Thymus (tissue), 14 donors: ENCODE measurements at places on chromosomes 7 and 10. TPM values are rescaled to one million over a fixed set of nuclear protein-coding genes. Genes with fewer than 3 reads are reported as not detected.

KCNIP2 gene
- 1.3 TPM for polyA plus RNA-seq

TRIM50 gene
- polyA plus RNA-seq: 0.21 TPM

RPEL1 gene
- 0.02 TPM for polyA plus RNA-seq

PLXNA4 gene
- polyA plus RNA-seq: 0.21 TPM

RAMP3 gene
- 23.8 TPM for polyA plus RNA-seq

PTER gene
- 5.1 TPM for polyA plus RNA-seq

GRCh38 chr7:27901028-27901760, 161.2 kb downstream of the TAX1BP1 start:
- peak overlapping the region; percentile 48 for H3K27ac ChIP-seq
- no peaks in the 10 kb centered on the region for H3K4me1 ChIP-seq
- no peaks in the 10 kb centered on the region for H3K36me3 ChIP-seq
- H3K27me3 ChIP-seq: no peaks in the 10 kb centered on the region
- DNase-seq: no peak

DNA sequence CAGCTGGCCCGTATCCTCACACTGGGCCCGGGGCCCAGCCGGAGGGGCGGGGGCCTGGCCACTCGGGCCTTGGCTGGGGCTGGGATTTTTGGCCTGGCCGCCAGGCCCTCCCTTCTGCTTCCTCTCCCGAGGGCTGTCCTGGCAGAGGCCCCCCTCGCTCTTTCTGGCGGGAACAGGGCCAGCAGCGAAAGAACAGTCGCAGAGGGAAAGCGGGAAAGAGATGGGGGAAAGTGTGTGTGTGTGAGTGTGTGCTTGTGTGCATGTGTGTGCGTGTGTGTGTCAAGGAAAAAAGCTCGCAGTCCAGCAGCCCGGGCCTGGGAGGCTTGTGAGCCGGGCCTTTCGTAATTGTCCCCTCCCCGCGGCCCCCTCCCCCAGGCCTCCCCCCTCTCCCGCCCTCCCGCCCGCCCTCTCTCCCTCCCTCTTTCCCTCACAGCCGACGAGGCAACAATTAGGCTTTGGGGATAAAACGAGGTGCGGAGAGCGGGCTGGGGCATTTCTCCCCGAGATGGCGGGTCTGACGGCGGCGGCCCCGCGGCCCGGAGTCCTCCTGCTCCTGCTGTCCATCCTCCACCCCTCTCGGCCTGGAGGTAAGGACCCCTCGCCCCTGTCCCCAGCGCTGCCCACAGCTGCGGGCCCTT, at the start of gene ELN:
Gene ELN (plus strand): TSS at position 491 of the 638 bp plus-strand sequence. CDS start 15 bp downstream, at position 506.
- no peaks in the 10 kb centered on the region for H3K4me1 ChIP-seq
- no peak within 1 kb of the TSS for H3K4me3 ChIP-seq
- H3K36me3 ChIP-seq: no peaks in the 10 kb centered on the region
- H3K27me3 ChIP-seq: peaks cover 69% of the 10 kb centered on the region
- no peak for DNase-seq
- no peak within 1 kb of the TSS for H3K27ac ChIP-seq

DNA sequence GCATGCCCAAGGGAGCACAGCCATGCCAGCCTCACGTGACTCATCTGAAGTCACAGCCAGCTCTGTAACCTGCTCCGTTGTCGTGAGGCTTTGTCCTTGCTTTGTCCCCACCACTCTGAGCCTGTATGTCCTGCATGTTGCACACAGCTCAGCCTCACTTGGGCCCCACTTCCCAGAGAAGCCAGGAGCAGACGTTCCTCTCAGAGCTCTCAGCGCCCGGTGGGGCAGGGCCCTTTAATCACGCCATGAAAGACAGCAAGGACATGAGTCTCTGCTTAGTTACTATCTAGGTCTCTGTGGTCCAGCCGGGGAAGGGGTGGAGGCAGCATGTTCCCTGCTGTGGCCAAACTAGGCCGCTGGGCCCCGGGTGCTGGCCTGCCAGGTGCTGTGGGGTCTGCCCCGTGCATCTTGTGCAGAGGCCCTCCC, 127.4 kb upstream of the FAM20C start:
- H3K4me1 ChIP-seq: no peaks in the 10 kb centered on the region
- no peaks in the 10 kb centered on the region for H3K36me3 ChIP-seq
- DNase-seq: no peak
- H3K27ac ChIP-seq: no peak overlapping the region
- no peaks in the 10 kb centered on the region for H3K27me3 ChIP-seq
- no peak overlapping the region for H3K4me3 ChIP-seq
